ENCODE measurements at places on chromosomes 6 and 20.

DNA sequence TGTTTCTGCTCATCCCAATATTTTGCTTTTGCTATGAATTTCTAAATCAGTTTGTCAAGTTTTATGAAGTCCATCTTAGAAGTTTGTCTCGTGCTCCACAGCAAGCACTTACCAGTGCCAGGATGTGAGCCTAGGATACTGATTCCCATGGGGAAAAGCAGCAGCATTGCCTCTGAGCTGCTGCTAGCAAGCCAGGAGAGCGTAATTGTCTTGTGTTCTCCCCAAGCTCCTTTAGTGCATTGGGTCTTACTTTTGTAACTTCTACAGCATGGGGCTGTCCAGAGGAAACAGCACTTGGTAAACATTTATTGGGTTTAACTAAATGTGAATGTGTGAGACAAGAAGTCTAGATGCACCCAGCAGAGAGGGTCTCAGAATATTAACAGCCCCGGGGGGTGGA lies 76.1 kb downstream of the RNF182 start:
- DNase-seq: no peak

DNA sequence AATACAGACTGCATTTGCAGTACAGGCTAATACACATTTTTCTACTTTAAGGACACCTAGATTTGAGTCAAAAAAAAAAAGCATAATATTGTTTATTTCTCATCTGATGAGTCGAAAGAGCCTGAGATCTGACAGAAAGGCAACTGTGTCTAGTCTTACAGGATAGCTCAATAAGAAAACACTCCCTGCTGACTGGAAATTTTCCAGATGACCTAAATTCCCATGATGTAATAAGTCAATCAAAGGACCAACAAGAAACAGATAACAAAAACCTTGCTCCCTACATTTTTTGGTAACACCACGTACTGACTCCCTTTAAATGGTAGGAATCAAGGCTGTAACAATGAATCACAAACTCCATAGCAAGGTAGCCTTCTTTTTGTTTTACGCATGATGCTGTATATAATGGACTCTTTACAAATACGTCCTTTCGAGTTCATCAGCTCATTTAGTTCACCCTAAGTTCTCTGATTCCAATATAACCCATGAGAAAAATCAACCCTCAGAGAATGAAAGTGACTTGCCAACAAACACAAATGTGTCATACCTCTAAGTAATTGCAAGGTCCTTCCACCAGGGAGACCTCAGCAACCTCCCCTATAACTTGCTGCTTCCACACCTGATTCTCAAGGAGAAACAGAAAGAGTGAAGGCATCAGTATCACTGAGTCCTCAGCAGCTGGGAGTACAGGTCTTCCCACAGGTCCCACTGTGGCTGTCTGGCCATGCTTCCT lies 12.1 kb downstream of the TBX18 start:
- DNase-seq: no peak

DNA sequence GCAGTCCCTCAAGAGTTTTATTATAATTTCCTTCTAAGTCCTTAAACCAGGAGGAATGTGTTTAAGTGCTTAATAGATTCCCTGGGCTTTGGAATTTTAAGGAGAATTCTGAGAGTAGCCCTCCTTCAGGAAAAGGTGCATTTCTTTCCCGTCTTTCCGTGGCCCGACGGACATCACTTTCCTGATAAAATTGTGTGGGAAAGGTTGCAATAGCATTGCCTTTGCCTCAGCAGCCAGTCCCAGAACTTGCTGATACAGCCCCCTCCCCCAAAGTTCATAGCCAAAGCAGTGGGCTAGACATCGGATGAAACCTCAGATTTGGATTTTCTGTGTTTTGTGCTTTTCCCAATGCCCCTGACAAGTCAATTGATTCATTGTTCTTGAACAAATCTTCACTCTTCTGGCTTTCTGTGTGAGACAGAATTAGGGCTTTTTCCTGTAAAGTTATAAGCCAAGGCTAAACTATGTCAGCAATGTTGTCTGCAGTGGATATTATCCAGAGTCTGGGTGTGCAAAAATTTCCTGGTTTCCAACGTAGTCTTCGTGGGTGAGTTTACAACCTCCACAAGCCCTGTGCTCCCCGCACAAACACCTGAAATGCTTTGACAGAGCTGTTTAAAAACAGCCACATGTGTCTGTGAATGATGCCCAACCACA lies 1.1 kb upstream of the SMOC2 start:
- no peak for DNase-seq

- no peak for DNase-seq
These were observed 29.2 kb downstream of the OSBPL2 start for GRCh38 chr20:62267543-62267942.

DNA sequence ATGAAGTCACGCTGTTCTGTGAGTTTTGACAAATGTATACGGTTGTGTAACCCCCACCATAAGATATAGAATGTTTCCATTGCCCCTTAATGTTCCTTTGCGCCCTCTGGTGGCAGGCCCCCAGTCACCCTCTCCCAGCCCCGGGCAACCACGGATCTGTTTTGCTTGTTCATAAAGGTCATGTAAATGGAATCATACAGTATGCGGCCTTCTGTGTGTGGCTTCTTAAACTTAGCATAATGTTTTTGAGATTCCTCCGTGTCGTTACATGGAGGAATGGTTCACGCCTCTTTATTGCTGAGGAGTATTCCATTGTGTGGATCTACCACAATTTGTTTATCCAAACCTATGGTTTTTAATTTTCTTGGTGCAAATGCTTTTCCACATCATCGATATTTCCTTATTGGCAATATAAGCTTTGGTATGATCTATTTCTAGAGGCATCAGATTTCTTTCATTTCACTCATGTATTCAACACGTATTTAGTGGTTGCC lies 28.4 kb downstream of the LYRM2 start:
- DNase-seq: no peak

DNA sequence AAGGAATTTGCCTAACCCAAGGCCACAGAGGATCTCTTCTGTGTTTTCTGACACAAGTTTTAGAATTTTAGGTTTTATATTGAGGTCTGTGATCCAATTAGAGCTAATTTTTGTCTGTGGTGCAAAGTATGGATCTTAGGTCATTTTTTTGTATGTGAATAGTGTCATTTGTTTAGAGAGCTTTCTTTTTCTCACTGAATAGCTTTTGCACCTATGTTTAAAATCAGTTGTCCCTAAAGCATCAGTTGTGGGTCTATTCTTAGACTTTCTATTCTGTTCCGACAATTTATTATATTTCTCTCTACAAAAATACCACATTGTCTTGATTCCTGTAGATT lies 341 bp upstream of the MCM9 start:
- DNase-seq: no peak

GRCh38 chr20:2888224-2888955 lies 15.1 kb downstream of the PTPRA start:
- DNase-seq: no peak

- no peak for DNase-seq
These were observed 10.7 kb downstream of the EZR start for GRCh38 chr6:158808442-158808833.

DNA sequence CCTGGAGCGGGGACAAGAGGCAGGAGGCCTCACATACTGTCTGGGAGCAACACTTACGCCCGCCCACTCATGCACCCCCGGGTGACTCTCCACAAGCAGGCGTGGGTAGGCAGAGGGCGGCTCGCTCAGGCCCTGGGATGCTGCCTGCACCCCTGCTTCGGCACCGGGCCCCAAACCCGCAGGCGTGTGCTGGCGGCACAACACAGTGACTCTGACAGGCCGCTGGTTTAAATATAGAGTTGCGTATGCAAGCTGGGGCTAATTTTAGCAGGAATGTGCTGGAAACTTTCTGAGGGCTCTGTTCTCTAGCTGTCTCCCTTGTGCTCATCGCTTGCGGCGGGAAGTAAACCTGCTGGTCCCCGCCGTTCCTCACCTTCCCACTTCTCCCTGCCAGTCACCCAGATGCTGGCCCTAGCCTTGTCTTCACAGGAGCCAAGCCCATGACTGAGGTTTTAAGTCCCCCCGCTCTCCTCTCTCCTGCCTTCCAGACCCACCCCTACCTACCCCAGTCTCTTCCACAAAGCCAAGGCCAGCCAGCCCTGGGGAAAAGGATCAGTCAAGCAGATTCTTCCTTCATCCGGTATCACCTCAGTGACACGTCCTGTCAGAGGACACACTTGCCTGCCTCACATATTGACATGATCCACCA lies 94.5 kb upstream of the FOXP4 start:
- no peak for DNase-seq

DNA sequence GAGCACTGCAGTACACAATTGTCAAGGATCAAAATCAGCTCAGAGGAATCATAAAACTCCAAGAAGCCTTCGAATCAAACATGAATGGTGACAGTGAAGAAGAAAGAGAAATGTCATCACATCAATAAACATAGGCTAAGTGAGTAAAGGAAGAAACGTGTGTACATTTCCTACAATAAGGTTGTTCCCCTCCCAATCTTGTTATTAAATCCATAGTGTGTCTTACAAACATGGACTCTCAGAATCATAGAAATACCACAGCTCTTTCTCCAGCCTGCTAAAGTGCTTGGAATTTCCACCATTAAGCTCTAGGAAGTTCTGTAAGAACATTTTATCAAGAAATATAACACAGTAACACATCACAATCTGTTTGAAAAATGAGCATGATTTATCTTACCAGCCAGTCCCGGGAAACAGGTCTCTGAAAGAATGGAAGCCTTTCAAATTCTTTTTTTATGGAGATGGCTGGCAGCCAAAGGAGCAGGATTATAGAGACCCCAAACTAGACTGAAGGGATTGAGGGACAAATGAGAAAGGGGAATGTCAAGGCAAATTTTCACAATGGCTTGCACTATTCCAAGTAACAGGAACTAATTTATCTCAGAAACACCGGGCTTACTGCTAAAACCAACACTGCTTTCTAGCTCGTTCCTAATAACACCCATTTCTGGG lies 4.5 kb upstream of the TNFAIP3 start:
- no peak for DNase-seq

GRCh38 chr20:54086507-54087039 lies 16.2 kb upstream of the BCAS1 start:
- DNase-seq: no peak

Measured in CMK (cell line).